ENCODE measurements at places on chromosomes 7 and 10.

DNA sequence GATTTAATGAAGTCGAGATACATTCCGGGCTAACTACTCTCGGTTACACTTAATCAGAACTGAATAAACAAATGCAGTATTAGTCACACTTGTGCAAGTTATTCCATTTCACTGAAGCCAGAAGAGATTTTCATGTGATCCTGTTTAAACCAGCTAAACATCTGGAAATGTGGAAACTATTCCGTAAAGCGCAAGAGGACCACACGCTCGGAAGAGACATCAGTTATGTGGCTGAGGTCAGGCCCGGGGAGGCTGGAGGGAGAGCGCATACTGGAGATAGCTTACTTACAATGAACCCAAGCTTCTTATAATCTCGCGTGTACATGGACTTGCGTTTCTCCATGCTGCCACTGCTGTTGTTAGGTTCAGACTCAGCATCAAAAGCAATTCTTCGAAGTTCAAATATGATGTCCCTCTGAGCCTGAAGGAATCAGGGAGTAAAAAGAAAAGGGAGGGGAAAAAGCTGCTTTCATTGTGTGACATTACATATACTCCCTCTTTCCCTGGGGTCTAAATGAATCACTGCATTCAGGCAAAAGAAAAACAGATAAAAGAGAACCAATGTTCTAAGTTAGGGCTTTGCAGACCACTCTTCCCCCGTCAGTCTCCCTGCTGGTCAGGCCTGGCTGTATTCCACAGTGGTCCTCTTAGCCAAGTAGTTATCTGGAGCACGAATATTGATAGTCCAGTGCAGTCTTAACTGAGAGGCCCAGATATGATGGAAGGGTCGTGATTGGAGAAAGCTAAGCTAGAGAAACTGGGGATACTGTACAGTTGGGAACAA is 237.4 kb downstream of the ELMO1 start:
- DNase-seq, result no peak

GRCh38 chr10:117311261-117311660 is 64.0 kb downstream of the PDZD8 start:
- DNase-seq, result no peak

DNA sequence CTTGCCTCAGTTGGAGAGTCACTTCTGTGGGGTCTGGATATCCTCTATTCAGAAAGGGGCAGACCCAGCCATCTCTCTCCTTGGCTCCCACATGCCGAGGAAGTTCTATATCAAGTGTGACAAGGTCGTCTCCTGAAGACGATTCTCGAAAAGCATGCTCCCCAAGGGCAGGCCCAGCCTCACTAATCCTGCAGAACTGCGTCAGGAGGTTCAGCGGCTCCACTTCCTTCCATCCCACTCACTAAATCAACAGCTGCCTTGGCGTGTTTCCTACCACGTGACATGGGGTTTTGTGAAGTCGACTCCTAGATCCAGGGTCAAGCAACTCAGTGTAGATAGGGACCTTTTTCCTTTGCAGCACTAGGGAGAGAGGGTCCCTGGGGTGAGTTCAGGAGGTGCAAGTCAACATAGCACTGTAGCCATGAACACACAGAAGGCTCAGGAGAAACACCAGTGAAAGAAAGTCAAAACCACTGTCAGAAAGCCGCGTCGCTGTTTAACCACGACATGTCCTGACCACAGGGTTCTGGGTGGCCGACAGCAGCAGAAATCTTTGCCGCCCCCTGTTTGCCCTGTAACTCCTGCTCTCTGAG is 156.4 kb downstream of the PRPF18 start:
- DNase-seq, result no peak

DNA sequence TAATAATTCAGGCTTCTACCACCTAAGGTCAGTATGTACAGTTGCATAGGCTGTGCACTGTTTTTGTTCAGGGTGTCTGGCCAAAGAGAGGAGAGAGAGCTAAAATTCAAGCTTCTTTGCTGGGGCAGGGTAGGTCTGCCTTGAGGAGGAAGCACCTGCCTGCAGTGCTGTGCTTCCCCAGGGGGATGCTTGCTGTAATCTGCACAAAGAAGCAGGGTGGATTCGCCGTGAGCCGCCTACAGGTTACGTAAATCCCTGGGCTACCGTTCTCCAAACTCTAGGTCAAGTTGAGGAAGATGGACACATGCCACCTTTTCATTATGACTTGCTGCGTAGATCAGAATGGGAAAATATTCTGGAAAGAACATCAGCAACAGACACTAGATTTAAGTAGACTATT is 543.3 kb downstream of the TNS3 start:
- no peak for DNase-seq

- no peak for DNase-seq
Measured at GRCh38 chr7:19417231-19417630, 272.0 kb upstream of the FERD3L start.

GRCh38 chr10:69516316-69516715 is 56.9 kb downstream of the NEUROG3 start:
- DNase-seq, result no peak

DNA sequence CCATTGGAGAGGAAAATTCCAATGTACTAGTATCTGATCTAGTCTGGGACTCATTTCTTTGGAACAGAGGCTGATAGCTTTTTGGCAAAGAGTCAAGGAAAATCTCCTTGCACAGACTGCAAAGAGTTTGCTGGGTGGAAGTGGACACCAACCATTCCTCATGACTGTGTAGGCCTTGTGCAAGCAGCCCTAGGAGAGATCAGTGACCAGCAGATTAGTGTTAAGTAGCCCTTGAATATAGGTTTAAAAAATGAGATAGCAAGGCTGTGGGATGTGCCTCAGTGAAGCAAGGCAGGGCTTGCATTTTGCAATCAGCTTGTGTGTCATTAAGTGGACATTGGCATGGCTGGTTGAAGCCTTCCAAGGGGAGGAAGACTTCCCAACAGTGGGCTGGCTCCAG is 341.6 kb downstream of the PLXNA4 start:
- no peak for DNase-seq

DNA sequence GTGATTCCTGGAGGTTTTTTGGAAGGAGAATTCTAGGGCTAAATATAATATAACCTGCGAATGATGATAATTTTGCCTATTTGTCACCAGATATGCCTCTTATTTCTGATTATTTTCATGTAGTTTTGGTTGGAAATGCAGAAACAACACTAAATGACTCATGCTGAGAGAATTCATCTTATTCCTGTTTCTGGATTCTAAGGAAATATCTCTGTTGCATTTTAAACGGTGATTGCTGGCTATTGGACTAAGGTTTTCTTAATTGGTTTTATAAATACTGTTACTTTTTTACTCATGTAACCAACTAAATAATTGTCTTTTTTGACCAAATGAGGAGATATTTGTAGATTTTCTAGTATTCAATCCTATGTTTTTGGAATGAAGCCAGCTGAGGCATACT is 204.9 kb upstream of the NPSR1 start:
- no peak for DNase-seq

- DNase-seq, result no peak
Measured at GRCh38 chr7:132882714-132883428, 199.0 kb downstream of the CHCHD3 start.

GRCh38 chr7:65265933-65266519 is 107.6 kb upstream of the ZNF92 start:
- no peak for DNase-seq

GRCh38 chr10:34792881-34793280 is 22.2 kb downstream of the PARD3 start:
- DNase-seq, result no peak

GRCh38 chr10:74926791-74927585 is 100.6 kb downstream of the KAT6B start:
- DNase-seq, result no peak

- DNase-seq, result no peak
Measured at GRCh38 chr10:127577376-127578258, 28.5 kb downstream of the NPS start.
